ENCODE measurements at places on chromosomes 3 and 15.

DNA sequence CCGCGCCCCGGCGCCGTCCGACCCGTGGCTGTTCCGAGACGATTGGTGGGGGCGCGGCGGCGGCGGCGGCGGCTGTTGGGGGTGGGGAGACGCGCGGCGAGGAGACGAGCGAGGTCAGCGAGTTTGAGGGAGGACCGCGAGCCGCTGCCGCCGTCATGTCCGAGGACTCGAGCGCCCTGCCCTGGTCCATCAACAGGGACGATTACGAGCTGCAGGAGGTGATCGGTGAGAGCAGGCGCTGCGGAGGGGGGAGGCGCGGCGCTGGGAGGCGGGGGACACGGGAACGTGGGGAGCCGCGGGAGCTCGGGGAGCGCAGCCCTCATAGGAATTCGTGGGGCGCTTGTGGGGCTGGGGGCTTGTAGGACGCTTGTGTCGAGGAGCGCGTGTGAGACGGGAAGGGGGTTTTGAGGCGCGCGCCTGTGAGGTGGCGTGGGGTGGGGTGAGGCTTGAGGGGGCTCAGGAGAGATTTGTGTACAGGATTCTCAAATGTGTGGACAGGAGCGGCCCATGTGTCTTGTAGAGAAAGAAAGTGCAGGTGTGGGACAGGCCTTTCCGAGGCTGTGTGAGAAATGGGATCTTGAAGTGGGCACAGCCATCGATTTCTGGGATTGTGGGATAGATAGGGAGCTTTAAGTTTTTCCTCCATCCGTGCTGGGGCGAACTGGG, 518 bp downstream of the OXSR1 start:
- DNase-seq: peak; percentile 60

GRCh38 chr3:85533586-85533985, 574.8 kb downstream of the CADM2 start:
- no peak for DNase-seq

GRCh38 chr3:183328823-183329222, 75.8 kb downstream of the B3GNT5 start:
- no peak for DNase-seq

GRCh38 chr3:149314807-149315578, 18.4 kb downstream of the TM4SF18 start:
- no peak for DNase-seq

GRCh38 chr3:49352890-49353421, 5.2 kb downstream of the GPX1 start:
- no peak for DNase-seq

GRCh38 chr3:126034481-126035361, 49.2 kb downstream of the SLC41A3 start:
- DNase-seq: no peak

DNA sequence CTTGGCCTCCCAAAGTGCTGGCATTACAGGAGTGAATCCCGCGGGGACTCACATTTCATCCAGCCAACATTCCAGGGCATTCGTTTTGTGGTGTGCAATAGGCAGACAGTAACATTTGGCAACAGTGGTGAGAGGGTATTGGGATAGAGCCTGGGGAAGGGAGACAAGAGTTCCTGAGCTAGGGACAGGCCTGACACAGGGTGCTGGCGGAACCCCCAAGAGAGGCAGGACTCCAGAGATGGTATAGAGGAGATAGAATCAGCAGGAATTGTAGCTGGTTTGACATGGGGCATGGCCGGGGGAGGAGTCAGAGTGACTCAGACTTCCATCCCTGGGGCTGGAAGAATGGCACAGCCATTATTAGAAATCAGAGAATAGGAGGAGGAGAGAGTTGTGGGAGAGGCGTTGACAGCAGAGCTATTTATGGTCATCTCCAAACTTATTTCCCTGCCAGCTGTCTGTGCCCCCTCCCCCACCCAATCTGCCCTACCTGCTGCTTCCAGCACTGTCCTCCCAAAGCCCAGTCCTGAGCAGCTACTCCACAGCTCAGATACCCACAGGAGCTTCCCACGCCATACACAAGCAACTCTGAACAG, 4.4 kb upstream of the IDH2 start:
- no peak for DNase-seq

- DNase-seq: no peak
These were observed 3.3 kb downstream of the DPPA2 start for GRCh38 chr3:109313061-109313460.

DNA sequence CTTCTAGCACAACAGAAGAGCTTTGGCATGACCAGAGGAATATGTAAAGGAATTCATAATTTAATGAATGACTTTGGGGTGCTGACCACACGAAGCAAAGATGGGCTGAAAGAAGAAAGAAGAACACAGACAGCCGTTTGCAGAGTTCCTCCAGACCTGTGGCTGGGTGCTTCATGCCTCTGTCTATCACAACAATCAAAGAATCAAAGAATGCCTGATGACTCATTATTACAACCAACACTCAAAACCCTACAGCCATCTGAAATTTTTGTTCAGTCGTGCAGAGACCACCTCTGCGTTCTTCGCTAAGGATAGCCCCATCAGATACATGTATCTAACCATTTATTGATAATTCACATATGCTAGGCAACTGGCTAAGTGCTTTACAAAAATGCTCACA, 129.0 kb upstream of the PRICKLE2 start:
- DNase-seq: no peak

- no peak for DNase-seq
These were observed 30.0 kb upstream of the CYP11A1 start for GRCh38 chr15:74397239-74398068.

DNA sequence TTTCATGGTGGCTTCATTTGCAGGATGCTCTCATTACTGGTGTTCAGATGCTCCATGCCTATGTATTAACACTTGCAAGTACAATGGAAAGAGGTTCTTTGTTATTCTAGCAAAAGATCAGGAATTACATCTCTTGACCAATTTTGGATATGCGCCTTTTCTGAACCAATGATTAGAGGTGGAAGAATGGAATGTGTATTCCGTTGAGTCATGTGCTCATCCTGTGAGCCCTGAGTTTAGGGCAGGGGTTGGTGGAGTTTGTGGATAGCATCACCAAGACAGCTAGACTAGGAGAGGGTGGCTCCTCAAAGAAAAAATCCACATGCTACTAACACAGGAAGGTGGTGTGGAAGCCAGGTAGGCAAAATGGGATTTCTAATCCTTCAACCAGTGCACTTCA, 80.7 kb upstream of the SLC25A26 start:
- DNase-seq: no peak

- DNase-seq: no peak
These were observed 93.2 kb downstream of the FILIP1L start for GRCh38 chr3:100020876-100021644.

GRCh38 chr3:174098746-174099145, 701.2 kb downstream of the NLGN1 start:
- DNase-seq: no peak

- DNase-seq: no peak
These were observed 143.7 kb upstream of the LRIG1 start for GRCh38 chr3:66644549-66644948.

- no peak for DNase-seq
These were observed 47.5 kb upstream of the SLC9A9 start for GRCh38 chr3:143895805-143896204.

Data from right kidney (tissue), 9 donors.